ENCODE measurements at places on chromosomes 11 and 22.

DNA sequence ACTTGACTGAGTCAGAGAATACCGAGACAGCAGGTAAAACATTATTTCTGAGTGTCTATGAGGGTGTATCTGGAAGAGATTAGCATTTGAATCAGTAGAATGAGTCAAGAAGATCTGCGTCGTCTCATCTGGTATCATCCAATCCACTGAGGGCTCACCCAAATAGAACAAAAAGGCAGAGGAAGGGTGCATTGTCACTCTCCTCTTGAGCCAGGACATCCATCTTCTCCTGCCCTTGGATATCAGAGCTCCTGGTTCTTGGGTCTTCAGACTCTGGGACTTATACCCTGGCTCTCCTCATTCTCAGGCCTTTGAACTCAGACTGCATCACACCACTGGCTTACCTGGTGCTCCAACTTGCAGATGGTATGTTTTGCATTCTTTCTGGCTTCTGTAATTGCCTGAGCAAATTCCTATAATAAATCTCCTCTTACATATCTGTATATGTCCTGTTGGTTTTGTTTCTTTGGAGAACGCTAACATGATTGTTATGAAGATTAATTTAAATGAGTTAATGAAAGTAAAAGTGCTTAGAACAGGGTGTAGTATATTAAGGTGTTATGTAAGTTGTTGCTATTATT lies 49.3 kb downstream of the ME3 start:
- no peak for DNase-seq

DNA sequence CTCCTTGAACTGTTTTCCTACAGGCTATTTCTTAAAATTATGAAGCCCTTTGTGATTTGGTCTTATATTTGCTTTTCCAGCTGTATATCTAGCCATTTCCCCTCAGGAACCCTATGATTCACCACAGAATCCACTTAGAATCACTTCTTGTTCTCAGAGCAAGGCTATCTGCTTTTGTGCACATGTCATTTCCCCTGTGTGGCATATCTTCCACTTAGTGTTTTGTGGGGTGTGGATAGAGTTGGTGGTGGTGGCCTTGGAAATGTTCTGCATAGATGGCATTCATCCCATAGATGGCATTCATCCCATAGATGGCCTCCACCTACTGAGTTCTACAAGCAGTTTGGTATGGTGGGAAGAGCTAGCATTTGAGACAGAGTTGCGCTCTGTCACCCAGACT lies 44.7 kb downstream of the SWAP70 start:
- DNase-seq: no peak

- DNase-seq: no peak
These were observed 12.1 kb upstream of the BBOX1 start for GRCh38 chr11:27028561-27028965.

DNA sequence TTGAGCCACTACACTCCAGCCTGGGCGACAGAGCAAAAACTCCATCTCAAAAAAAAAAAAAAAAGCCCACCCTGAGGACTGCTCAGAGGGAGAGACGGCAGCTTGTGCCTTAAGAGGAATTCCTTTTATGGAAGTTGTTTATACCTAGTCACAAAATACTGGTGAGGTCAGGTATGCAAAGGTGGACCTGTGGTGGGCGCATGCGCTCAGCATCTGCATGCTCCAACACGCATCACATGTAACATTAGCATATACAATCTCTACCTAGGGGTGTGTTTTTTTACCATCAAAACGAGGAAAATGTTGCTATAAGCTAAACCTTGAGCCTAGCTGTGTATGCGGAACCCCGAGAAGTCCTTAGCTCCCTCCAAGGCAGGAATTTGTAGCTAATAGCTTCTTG lies 6.8 kb upstream of the SART1 start:
- DNase-seq: no peak

GRCh38 chr11:32820497-32820896 lies 9.2 kb upstream of the PRRG4 start:
- no peak for DNase-seq

- DNase-seq: peak; percentile 60
These were observed 15.9 kb downstream of the RHOG start for GRCh38 chr11:3824714-3825472.

- DNase-seq: no peak
These were observed 69.2 kb downstream of the CD82 start for GRCh38 chr11:44634401-44635281.

GRCh38 chr22:47839595-47840227 lies 1077.3 kb downstream of the TBC1D22A start:
- no peak for DNase-seq

DNA sequence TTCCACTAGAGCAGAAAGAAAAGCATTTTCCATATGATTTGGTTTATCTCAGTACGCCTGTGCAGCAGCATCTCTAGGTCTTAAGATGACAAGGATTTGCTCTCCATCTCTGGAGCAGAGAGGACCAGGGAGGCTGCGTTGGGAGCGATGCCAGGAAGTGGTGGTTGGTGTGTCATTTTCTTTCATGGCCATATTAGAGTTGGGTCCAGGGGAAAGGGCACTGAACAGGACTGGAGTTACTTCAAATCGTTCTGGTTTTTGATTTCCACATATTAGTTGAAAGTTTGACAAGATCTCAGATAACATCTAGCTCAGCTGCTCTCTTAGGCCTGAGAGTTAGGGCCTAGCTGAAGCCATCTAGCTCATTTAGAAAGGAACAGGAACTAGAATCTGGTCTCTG lies 157.7 kb downstream of the ADAMTS15 start:
- DNase-seq: no peak

DNA sequence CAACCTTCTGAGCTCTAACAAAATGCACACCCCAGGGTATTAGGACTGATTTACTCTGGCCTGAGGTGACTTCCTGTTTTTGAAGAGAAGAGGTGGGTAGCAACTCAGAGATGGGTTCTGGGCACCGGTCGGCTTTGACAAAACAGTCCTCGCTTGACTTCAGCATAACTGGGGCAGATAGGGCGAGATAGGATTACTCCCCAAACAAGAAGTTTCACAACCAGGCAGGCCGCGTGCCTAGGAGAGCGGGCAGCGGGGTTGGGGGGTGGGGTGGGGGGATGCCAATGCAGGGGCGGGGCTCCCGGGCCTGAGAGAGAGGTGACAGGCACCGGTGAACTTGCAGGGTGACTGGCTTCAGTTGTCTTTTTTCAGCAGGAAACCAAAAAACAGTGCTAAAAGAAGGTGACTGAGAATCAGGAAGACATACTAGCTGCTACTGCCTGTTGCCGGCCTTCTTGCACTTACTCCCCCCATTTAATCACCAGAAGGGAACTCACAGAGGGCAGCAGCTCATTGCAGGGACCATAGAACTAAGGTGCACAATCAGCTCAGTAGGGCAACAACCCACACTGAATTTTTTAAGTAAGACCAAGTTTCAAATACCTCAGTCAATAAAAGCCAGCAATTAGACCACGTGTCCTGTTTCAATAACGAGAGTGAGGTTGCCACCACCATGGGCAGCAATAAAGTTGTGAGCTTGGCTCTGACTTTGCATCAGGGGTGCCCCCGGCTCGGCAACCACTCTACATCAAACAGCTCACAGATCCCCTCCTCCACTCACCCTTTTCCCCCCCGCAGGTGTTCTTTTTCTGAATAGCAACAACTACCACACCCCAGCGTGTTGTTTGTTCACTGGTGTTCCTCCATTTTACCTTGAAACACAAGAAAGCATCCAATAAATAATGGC lies 37.2 kb upstream of the ETS1 start:
- peak; percentile 57 for DNase-seq

DNA sequence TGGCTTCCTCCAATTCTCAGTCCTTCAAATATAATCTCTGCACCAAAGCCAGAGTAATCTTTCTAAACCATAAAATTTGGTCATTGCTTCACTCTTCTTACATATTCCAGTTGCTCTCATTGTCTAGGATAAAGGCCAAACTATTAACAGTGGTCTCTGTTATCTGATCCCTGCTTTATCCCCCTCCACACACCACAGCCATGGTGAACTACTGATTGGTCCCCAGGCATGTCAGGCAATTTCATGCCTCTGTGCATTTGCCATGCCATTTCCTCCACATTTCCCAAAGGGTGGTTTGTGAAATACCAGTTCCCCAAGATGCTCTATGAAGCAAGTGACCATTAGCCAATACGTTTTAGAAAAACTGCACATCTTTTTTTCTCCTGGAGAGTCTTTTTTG lies 97.0 kb downstream of the FAM181B start:
- no peak for DNase-seq

- no peak for DNase-seq
These were observed 2373.1 kb upstream of the RAG2 start for GRCh38 chr11:38971141-38971540.

- no peak for DNase-seq
These were observed 515.1 kb downstream of the INSC start for GRCh38 chr11:15629690-15630321.

GRCh38 chr11:133040289-133040900 lies 491.9 kb downstream of the OPCML start:
- DNase-seq: no peak

GRCh38 chr11:17350455-17351171 lies 987 bp upstream of the NCR3LG1 start:
- no peak for DNase-seq

DNA sequence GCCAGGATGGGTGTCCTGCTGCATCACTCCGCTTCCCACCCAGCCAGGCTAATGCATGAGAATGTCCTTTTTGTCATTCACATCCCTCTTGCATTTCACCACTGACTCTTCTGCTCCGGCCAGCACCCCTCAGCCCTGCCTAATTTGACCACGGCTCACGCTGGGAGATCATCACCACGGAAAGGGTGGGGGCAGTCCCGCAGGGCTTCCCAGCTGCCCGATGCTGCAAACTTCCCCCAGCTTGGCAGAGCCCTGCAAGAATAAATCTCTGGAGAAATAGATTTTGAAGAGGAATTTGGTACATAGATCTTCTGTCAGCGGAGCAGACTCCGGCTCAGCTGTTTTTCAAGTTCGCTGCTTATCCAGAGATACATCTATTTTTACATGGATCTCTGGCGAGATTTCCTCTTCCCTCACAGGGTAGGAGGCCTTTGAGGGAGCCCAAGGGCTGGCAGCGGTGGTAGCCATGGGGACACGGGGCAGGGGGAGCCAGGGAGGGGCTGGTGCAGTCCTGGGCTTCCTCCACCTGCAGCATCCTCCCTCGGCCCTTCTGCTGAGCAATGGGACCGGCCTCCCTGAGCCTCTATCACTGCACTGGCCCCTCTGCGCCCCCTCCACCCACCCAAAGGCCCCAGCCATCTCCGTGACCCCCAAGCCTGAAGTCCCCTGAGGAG lies 62.6 kb downstream of the BUD13 start:
- DNase-seq: no peak

DNA sequence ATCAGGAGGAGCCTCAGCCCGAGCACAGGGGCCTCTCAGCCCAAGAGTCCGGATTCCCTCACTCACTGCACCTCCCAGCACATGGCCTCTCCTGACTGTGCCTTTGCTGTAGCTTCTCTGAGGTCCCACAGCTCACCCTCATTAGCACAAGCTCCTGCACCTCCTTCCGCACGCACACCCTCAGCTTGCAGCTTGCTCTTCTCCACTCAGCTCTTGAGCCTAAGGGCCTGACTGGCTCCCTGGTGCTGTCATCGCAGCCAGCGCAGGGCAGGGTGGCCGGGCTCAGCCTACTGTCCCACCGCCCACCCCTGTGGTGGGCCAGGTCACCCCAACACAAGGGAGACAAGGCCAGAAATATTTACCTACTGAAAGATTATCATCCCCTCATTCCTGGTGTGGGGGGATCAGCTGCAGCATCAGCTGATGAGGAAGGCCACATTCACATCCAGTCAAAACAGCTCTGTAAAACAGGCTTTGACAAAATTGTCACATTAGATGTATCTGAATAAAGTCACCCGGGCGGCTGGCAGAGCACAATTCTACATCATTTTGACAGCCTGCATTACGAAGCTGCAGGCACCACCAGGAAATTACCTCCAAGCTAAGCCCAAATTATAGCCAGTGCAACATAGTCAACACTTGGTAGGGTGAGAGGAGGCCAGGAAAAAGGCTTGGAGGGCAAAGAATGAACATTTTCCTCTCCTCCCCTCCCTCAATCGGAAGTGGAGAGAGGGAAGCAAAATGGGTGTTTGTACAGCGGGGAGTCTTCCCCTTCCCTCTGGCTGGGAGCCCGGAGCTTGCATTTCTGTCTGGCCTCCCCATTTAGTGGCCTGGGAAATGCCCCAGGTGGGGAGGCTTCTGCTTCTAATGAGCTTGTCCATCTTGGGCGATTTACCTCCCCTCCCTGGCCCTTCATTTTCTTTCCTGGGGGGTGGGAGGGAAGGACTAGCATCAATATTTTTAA lies 29.5 kb upstream of the IGSF9B start:
- no peak for DNase-seq

DNA sequence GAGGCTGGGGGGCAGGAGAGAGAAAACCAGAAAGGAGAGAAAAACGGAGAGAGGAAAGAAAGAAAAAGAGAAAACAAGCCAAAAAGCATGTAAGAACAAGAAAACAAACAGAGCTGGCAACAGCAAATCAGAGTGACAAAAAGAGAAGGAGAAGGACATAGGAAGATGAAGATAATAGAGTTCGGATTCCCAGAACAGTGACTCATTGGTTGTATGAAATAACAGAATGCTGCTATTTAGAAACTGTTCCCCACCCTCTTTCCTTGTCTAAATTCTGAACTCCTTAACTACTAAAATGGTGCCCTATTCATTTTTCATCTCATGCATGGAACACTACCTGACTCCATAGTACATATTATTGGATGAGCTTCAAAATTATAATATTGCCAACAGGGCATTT lies 317.4 kb downstream of the C11orf87 start:
- no peak for DNase-seq

GRCh38 chr11:114291381-114291780 lies 4.8 kb upstream of the NNMT start:
- no peak for DNase-seq

- DNase-seq: no peak
These were observed 760.3 kb downstream of the CNTN5 start for GRCh38 chr11:99781074-99781473.

GRCh38 chr22:37818409-37819104 lies 4.6 kb upstream of the GALR3 start:
- peak; percentile 18 for DNase-seq

DNA sequence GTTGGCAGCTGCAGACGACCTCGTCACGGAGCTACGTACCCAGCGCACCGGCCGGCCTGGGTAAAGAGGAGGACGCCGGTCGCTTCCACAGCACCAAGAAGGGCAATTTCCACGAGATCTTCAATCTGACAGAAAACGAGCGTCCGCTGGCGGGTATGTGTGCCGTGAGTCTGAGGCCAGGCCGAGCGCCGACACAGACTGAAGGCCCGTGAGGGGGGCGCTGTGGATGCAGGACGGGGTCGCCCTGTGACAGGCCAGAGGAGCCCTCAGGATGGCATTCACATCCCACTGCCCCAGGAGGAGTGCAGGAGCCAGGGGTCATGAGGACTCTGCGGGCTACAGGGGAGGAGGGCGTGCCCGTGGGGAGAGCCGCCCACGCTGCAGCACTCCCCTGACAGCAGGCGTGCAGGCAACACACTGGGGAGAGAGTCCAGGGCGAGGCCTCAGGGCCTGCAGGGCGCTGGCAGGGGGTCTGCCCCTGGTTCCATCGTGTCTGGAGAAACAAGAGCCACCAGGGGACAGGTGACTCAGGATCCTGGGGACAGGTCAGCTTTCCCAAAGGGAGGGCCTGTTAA lies 53.6 kb downstream of the GRAMD4 start:
- DNase-seq: no peak

DNA sequence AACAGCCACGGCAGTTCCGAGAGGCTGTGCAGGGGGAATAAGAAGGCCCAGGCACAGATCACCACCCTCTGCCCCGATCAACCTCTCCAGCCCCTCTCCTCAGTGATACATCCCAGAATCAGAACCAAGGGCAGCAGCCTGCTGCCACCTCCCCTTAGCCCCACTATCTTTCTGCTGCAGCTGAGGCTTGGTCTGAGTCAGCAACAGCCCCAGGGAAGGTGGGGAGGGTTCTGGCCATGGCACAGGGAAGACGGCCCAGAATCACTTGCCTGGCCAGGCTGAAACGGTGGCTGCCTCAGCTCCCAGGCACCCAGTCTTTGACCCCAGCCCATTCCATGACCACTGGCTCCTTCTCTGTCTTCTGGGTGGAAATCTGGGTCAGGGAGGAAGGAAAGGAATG lies 2.3 kb downstream of the CHID1 start:
- DNase-seq: no peak
